ENCODE measurements at places on chromosomes 16 and 17.

GRCh38 chr16:89173174-89173921 lies 1.8 kb downstream of the CDH15 start:
- DNase-seq = no peak

GRCh38 chr17:59402760-59403159 lies 71.3 kb downstream of the YPEL2 start:
- no peak for DNase-seq

- DNase-seq = no peak
These were observed 2.3 kb upstream of the UBTF start for GRCh38 chr17:44221862-44222111.

GRCh38 chr16:79677799-79678530 lies 77.4 kb upstream of the MAF start:
- DNase-seq = no peak

DNA sequence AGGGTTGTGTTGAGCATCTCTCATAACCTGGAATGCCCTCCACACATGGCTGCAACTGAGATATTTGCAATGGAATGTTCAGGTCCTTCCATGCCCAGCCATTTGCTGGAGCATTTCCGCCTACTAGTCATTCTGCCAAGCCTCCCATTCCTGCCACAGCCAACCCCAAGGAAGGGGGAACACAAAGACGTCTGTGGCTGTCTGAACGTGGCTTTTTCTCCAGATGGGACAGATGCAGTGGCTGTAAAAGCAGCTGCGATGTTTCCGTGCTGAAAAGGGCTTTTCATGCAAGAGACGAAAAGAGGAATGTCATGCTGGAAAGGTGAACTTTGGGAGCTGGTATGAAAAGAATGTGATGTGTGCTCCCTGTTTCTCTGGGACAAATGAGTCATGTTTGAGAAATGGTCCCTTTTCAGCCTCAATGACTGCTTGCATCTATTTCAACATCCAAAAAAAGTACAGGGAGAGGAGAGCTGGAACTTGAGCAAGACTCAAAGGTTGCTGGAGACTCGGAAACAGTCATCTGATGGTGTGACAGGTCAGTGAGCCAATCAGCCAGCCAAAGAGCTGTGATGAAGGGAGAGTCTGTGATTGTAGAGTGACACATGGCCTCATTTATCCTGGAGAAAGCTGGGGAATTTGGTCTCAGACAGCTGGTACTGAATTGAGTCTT lies 208.9 kb downstream of the SHISA9 start:
- no peak for DNase-seq

DNA sequence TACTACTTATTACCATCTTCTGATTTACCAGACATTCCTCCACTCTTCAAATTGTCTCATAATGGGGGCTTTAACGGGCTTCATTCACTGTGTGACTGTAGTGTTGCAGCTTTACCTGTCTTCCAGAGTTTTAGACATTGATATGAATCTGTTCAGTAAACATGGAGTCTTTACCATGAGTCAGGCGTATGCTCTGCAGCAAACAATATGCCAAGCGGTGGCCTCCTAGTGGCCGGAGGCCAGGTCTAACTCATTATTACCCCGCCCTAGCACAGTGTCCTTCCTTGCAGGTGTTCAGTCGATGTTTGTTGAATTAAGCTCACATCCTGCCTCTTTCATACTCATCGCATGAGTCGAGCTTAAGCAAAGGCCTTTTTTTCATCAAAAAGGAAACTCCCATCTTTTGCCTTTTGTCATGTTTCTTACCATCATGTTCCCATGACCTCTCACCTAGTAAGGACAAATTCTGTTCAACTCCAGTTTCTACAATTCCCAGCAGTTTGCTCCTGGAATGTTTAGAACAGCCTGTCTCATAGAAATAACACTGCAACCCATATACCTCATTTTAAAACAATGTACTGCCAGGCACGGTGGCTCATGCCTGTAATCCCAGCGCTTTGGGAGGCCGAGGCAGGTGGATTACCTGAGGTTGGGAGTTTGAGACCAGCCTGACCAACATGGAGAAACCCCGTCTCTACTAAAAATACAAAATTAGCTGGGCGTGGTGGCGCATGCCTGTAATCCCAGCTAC lies 39.4 kb downstream of the TUBD1 start:
- DNase-seq = no peak

DNA sequence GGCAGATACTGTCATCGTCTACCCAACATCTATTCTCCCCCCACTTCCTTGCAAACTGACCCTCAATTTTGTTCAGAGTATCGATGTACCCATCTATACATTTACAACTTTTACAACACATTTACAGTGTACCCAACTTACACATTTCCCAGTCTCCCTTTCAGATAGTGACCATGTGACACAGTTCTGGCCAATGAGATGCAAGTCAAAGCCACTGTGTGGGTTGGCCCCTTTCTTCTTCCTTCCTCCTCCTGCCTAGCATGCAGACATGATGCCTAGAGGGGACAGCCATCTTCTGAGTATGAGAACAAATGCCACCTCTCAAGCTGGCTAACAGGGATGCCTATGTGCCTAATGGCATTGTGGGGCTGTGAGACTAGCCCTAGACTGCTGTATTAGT lies 11.3 kb upstream of the NFAT5 start:
- DNase-seq = no peak

DNA sequence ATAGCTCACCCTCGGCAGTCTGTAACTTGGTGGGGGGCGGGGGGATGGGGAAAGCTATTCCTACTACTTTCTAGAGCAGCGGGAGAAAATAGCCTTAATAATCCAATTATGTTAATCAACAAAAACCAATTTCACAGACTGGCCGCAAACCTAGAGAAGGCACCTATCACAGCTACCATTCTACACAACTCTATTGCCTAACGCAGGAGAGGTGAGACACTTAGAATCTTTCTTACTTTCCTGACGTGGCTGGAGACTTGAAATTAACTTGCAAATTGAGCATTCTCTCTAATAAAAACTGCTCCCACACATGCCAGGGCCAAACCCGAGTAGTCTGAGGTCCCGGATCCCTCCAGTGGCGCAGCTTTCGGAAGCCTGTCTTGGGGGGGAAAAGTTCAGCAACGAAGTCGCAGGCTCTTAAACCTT lies 794 bp downstream of the SMG6 start:
- no peak for DNase-seq

DNA sequence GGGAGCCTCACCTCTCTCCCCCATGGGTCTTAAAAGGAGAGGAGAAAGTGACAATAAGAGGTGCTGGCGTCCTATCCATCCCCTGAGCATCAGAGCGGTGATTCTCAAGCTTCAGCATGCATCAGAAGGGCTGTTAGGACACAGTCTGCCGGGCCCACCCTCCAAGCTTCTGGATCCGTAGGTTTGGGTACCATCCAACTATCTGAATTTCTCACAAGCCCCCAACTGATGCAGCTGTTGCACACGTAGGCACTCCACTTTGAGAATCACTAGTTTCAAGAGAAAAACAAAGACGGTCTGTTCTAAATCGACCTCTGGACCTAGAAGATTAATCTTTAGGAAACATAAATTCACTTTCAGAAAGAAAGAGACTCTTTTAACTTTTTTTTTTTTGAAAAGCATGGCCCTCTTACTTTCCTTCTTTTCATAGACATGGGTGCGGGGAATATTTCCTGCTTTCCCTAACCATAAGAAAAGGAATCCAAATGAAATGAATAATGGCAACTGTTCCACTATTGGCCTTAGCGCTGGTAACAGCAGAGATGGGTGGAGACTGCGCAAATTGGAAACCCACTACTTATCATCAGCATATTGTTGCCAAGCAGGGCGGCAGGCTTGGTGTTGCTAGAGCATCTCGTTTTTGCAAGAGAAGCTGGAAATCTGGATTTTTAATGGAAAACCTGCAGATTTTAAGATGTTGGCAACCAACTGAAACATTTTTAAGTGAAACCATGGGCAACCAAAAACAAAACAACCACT lies 144.4 kb downstream of the GAS7 start:
- no peak for DNase-seq

GRCh38 chr17:79839356-79840268 lies at the start of gene CBX4:
Gene CBX4, minus strand, starts transcription at chr17:79839440. Its CDS starts 189 bp downstream, at chr17:79839251.
- DNase-seq = no peak

DNA sequence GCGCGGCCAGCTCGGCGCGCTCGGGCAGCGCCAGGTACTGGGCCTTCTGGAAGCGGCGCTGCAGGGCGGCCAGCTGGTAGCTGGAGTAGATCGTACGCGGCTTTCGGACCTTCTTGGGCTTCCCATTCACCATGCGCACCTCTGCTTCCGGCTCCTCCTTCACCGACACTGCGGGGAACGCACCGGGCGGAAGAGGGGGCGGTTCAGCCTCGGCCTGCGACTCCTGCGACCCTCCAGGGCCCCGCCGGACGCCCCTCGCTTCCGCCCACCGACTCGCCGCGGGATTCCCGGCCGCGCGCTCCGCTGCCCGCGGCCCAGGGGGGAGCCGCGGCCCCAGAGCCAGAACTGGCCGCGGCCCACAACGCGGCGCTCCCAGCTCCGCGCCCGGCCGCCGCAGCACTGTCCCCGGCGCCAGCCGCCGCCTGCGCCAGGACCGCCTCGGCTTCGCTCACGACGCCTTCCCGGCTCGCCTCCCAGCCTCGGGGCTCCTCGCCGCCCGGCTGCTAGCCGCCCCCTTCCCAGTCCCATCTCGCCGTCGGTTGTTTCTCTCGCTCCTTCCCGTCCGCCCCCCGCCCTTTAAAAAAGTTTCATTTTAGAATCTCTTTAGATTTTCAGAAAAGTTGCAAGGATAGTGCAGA lies 1.5 kb downstream of the DLX3 start:
- no peak for DNase-seq

- DNase-seq = no peak
These were observed 14.0 kb downstream of the ERN1 start for GRCh38 chr17:64115822-64116534.

DNA sequence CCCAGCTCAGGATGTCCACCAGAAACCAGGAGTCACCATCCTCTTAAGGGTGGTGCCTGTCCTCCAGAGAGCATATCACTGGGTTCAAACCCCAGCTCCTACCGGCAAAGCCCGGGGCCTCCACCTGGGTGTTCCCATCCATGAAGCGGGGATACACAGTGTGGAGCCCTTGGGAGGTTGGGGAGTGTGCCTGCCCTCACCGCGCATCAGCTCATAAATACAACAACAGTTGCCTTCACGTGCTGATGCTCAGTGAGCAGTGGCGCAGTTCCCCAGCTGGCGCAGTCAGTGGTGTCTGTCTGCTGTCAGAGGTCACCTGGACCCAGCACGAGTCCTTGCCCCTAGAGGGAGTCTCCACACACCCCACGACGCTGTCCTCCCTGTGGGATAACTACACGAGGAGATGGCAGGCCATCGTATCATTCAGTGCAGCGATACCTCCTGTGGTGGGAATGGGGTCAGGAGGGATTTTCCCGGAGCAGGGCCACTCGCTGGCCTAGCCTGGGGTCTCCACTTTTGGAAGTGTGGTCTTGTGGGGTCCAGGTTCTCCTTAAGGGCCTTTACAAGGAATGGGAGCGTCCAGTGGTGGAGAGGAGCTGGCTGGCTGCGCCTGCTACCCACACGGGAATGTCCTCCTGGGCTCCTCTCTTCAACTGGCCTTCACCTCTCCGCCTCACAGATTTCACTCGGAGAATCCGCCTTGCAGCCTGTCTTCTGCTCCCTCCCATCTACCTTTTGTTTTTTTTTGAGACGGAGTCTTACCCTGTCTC lies 2.3 kb upstream of the ELOB start:
- no peak for DNase-seq

DNA sequence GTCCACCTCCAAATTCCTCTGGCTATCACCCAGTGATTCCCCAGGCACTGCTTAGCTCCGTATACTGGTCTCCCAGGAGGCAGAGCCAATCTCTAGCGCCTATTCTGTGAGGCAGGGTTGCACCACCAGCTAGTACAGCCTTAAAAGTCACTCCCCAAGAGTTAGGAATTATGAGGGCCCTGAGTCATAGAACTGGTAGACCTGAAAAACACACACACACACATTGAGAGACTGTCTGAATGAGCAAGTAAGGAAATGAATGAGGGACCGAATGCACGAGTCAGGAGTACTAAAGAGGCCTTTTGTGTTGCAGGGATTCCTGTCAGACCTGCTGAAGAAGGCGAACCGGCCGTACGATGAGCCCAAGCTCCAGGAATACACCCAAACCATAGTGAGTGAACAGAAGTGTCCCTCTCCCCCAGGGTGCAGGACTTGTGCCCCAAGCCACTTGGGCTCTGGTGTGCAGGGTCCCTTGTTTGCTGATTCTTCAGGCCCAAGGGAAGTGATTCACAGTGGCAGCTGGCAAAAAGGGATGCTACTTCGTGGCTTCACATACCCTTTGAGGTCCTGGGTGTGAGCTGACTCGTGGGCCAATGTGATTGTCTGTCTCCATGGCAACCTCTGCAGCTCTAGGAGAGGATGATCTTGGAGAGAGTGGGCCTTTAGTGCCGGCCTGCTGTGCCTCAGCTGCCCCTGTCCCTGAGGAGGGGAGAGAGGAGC lies 24.7 kb downstream of the CALB2 start:
- DNase-seq = no peak

DNA sequence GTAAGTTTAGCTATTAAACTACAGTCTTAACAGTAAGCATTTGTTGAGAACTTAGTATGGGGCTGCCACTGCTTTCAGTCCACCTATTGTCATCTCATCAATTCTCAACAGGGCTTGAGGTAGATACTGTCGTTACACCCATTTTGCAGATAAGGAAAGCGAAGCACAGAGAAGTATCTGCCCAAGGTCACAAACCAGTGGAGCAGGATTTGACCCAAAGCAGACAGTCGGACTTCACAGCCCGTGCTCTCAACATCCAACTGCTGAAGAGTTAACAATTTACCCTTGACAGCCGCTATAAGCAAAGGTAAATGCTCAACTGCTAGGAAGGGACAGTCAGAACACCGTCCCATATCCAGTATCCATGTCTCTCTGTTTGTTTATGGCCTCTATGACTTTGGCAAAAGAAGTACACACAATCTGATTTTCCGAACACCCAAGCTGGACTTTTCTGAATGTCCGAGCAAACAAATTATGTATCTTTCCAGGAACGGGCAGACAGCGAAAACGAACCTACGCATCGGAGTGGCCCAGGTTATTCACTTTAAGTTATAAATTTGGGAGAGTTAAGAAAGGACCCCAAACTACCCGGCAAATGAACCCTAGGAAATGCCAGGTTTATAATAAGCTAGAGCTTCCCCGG lies 1.2 kb downstream of the SIAH1 start:
- DNase-seq = no peak

GRCh38 chr16:13101828-13102227 lies 200.4 kb downstream of the SHISA9 start:
- no peak for DNase-seq

DNA sequence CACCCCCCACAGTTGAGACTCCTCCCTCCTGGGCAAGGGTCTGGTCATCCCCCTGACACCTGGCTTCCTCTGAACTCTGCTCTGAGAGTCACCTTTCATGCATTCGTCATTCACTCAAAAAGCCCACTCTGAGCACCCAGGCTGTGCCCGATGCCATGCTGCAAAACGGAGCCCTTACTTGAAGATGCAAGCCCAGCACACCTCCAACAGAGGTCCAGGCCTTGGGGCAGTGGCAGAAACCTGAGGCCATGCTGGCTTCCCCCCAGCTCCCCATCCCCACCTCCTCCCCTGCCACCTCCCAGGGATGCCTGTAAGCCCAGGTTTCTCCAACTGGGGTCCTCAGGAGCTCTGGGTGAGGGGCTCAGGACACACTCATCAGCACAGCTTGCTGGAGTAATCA lies 67.7 kb upstream of the TNRC6C start:
- DNase-seq = no peak
